ENCODE measurements at places on chromosomes 2 and 18.

DNA sequence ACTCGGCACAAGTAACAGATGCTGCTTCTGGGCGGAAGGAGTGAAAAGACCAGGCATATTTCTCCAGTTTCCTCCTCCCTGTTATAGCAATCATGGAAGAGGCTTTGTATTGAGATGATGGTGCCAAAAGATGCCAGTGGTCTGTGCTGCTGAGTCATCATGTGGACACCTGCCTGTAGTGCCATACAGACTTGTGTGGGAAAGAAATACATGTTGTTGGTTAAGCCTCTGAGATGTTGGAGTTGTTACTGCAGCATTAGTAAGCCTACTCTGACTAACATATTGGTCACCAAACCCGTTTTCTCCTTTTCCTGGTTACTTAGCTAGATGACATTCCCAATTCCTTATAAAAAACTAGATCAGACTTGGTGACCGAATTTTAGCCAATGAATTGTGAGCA is 356.9 kb downstream of the ZNF521 start:
- DNase-seq: no peak

DNA sequence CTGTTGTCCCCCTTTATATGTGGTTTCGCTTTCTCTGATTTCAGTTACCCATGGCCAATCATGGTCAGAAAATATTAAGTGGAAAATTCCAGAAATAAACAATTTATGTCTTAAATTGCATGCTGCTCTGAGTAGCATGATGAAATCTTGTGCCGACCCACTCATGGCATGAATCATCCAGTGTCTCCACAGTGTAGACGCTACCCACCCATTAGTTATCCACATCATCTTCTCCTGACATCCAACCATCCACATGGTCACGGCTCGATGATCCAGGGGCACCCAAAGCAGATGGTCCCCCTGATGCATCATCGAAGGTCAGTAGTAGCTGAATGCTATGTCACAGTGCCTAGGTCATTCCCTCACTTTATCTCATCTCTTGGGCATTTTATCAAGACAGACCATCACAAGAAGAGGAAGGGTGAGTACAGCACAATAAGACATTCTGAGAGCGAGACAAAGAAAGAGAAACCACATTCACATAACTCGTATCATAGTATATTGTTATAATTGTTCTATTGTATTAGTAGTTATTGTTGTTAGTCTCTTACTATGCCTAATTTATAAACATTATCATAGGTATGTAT is 44.1 kb upstream of the ACKR3 start:
- DNase-seq: no peak

DNA sequence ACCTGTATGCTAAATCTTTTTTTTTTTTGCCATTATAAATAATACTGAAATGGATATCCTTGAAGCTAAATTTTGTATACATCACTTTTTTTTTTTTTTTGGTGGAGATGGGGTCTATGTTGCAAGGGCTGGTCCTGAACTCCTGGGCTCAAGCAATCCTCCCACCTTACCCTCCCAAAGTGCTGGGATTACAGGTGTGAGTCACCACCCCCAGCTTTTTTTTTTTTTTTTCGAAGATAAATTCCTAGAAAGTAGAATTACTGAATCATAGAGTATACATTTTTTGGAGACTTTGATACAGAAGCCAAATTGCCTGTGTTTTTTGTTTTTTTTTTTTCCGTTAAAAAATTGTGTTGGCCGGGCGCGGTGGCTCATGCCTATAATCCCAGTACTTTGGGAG is 51.0 kb upstream of the MCFD2 start:
- DNase-seq: no peak

- DNase-seq: no peak
These were observed 21.5 kb downstream of the SLC4A5 start for GRCh38 chr2:74321737-74322136.

DNA sequence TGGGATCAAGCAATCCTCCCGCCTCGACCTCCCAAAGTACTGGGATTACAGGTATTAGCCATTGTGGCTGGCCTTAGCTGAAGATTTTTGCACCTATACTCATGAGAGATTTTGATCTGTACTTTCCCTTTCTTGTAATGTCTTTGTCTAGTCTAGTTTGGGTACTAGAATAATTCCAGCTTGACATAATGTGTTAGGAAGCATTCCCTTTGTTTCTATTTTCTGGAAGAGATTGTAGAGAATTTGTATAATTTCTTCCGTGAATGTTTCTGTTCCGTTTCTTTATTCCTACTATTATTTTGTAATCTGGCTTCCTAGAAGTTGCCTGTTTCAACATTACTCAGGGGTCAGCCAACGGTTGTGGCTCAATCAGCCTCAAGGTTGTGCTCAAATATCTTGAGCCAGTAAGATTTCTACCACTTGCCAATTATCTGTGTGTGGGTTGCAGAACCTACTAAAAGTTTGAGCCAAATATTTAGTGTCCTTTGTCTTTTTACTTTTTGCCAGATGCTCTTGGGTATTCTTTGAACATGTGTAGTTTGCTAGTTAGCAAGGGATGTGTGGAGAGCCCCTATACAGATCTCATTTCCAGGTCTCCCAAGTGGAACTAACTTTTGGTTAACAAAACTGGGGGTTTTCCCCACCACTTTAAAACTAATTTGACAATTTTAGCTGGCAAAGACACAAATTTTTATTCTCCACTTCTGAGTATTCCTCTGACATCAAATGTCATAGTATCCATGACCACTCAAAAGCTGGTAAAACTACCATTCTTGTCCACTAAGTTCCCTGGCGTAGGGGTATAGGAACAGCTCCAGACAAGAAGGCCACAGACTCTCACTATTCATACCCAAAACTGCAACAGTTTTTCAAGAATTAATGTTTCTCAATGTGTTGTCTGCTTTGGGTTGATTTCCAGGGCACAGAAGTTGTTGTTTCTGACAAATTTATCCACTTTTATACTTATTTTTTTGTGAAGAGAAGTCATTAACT is 42.8 kb upstream of the BAZ2B start:
- DNase-seq: no peak

DNA sequence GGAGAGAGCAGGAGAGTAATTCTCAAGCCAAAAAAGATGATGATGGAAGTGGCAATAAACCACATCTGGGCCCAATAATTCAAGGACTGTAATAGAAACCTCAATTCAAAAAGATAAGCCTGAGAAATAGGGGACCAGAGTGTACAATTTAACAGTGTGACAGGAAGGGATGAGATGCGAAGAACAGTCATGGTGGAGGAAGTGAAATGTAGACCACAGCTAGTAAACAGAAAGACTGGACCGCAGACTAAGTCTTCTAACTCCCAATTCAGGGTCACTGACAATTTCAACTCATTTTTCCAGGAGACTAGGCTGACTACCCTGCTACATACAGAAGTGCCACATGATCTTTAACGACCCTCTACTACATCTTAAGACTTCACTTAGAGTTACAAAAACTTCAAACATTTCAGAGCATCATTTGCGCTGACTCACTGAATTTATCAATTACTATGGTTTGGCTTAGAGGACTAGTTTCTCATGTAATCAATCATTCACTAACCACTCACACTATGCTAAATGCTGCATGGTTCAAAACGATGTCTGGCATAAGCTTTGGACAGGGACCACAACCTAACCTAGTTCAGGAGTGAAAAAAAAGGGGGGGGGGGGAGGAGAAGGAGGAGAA is 9.0 kb downstream of the CUL3 start:
- no peak for DNase-seq

DNA sequence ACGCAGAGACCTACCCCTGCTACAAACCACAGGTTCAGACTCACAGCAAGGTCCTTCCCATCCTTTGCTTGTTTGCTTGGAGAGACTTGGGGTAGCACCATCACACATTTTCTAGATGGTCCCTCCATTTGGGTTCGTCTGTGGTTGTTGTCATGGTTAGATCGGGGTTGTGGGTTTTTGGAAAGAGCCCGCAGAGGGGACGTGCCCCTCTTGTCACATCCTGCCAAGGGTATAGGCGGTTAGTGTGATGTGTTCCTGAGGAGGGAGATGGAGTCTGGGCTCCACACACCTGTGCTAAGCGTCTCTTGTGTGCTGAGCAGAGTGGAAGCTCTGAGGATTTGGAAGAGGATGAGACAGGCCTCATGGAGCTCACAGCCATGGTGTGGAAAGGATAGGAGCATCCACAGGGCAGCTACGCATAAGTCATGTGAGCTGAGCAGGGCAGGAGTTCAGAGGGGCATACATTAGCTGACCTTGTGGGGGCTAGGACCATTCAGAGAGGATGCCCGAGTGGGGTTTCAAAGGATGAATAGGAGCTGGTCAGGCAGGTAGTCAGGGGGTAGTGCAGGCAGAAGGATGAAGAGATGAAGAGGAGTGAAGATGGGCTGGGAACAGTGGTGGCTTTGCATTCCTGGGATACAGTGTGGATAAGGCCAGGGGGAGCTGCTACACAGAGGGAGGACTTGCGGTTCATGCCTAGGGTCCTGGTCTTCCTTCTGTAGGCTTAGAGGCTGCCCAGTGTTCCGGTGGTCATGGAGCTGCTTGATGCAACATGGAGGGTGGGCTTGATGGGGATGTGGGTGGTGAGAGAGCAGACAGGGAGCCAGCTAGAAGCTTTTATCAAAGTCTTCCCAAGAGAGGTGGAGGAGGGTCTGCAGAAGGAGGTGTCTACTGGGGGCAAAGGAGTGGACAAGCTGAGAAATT is 62.9 kb downstream of the ACKR3 start:
- no peak for DNase-seq

DNA sequence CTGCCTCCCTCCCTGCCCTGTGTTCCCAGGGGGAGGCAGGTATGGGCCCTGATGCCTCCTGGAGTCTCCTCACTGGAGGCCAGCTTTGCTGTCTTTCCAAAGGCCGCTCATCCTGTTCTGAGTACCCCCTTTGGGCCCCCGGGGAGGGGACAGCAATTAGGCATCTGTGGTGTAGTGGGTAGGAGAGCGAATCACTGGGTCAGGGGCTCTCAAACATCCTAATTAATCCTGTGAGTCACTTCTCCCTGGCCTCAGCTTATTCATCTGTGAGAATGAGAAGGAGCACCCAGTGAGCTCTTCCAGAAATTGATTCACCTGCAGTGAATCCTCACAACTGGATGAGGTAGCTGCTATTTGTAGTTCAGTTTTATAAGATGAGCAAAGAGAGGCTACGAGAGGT is 16.4 kb downstream of the TET3 start:
- no peak for DNase-seq

GRCh38 chr2:237488295-237488694 is 1.2 kb downstream of the MLPH start:
- DNase-seq: no peak

DNA sequence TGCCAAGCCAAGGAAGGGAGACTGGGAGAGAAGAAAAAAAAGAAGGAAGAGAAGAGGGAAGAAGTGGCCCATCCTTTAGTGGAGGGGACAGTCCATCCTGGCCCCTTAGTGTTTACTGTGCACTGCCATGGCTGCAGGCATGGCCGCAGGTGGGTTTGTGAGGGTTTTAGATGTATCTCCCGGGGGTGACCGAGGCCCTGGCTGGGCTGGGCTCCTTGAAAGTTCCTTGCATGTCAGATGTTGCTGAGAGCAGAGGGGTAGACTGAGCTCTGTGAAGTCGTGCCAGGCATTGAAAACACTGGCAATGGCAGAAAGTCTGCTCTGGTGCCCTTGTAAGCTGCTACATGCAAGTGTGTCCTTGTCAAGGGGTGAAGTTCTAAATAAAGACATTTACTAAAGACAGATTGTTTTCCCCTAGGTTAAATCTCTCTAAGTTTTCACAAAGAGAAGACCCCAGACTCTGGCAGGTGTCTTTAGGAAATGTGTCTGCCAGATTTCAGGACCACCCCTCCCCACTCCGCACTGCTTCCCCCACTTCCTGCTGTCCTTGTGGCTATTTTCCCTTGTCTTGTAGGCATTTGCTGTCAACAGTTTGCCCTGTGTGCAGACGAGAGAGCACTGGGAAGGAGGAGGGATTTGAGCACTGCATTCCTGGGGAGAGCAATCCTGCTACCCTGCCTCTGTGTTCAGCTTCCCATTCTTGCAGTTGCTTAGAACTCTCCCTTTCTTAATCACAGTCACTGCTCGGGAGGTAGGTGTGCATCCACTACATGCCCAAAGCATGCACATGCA is 68.4 kb downstream of the ACOXL start:
- DNase-seq: no peak

DNA sequence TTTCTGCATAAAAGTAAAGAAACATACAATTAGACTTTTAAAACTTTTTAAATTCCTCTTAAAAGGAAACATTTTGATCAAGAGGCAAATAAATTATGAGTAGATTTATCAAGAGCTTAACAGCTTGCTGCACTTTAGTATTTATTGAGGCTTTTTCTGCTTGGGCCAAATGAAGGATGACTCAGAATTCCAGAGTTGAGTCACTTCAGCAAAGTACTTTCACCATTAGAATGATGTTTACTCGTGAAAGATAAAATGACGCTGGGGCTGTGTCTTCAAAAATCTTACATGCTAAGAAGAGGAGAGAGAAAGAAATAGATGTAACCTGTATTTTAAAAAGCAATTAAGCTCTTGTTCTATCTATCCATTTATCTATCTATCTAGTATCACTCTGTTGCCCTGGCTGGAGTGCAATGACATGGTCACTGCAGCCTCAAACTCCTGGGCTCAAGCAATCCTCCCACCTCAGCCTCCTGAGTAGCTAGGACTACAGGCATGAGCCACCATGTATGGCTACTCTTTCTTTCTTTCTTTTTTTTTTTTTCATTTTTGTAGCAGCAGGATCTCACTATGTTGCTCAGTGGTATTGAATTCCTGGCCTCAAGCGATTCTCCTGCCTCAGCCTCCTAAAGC is 75.3 kb upstream of the RIOK3 start:
- peak; percentile 59 for DNase-seq

DNA sequence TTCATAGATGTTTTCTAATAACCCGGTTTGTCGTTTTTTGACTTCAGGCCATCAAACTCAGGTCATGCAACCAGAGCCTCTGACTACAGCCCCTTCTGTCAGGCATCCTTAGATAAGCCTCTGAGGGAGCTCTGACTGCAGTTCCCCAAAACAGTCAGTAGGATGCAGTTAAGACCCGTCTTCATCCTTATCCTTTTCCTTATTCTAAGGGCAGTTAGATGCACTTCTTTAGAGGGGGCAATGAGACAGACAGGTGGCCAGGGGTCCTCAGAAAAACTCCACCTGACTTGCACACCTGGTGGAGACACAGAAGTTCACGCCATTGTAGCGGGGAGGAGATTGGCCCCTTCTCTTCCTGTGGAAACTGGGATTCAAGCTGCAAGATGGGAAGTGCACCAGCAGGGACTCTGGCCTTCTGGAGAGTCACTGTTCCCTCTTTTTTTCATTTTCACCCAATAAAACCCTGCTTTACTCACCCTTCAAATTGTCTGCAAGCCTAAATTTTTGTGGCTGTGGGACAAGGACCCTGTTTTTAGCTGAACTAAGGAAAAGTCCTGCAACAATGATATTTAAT is 104.8 kb upstream of the TFPI start:
- DNase-seq: peak; percentile 3

GRCh38 chr18:58005885-58006523 is 38.0 kb upstream of the NEDD4L start:
- DNase-seq: peak; percentile 12

DNA sequence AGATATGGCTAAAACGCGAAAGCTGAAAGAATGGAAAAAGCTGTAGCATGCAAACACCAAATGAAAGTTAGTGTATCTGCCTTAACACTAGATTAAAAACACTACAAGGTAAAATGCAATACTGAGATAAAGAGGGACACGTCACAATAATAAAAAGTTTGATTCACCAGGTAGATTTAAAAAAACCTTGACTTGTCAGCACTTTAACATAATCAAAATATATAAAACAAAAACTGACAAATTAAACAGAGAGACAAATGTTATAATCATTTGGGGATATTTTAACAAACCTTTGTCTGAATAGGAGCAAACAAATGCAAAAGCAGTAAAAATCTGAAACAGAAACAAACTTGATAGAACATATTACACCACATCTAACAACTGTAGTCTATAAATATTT is 18.3 kb downstream of the TLK1 start:
- no peak for DNase-seq

GRCh38 chr2:68282811-68283418 is 30.6 kb upstream of the PPP3R1 start:
- no peak for DNase-seq

GRCh38 chr2:151569167-151569566 is 159.5 kb downstream of the RIF1 start:
- DNase-seq: no peak

Data from GM04504 (cell line).